HEK293T (cell line): ENCODE measurements at places on chromosomes 16 and 17.

- DNase-seq: no peak
These were observed 157.3 kb downstream of the CDH13 start for GRCh38 chr16:82783933-82784572.

DNA sequence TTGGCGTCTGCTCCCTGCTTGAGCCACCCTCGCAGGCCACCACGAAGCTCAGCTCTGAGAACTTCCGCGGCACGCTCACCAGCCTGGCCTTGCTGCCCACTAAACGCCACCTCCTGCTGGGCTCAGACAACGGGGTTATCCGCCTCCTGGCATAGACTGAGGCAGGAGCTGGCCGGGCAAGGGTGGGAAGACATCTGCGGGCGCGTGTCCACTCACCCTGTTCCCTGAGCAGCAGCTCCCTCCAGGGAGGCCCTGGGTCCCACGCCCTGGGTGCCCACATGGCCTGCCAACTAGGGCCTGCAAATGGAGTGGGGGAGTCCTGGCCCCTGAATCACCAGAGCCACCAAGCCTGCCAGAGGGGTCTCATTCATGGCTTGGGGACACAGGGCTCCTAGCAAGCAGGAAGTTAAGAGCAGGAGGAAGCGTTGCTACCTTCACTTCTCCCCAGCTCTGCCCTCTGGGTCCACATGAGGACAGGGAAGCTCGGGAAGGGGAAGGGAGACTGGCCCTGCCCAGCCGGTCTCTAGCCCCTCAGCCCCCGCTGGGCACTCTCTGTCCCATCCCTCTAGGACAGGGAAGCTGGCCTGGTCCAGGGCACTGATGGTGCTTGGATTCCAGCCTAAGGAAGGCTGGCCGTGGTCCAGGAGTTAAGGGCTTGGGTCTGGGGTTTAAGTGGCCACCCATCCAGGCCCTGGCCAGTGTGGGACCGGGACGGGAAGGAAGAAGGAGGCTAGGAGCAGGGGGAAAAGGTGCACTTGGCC is 5.0 kb upstream of the SERPINF2 start:
- DNase-seq: no peak

GRCh38 chr16:87123356-87124001 is 193.7 kb downstream of the C16orf95 start:
- DNase-seq: no peak

DNA sequence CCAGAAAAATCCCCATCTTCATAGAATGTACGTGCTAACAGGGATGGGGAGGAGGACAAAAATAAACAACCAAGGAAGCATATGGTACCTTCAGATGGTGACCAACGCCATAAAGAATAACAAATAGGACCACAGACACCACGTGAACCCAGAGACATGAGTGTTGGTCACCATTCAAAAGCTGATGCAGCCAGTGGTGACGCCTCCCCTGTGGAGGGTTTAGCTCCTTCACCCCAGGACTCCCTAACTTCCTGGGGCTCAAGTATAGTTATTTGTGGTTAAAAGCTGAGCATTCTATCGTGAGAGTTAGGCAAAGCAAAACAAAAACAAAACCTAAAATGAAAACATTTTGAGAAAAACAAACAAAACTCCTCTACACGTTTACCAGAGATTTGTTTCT is 184.7 kb downstream of the SOX9 start:
- no peak for DNase-seq

GRCh38 chr16:88340755-88341150 is 42.0 kb upstream of the ZNF469 start:
- DNase-seq: no peak

DNA sequence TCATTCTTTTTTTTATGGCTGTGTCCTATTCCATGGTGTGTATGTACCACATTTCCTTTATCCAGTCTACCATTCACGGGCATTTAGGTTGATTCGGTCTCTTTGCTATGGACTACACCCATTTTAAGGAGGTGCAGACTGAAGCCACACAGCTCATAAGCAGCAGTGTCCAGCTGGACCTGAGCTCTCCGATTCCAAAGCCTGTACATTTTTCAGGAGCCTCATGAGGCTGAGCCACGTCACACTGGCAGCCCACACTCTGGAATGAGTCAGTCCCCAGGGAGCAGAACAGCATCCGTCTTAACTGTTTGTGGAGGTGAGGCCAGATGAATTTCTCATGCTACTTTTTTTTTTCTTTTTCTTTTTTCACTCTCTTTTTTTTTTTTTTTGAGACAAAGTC is 116.1 kb downstream of the C16orf95 start:
- no peak for DNase-seq

GRCh38 chr16:72561-73548 is at the start of gene RHBDF1:
Gene RHBDF1 (minus strand): TSS chr16:72631. CDS start chr16:65015, 7,616 bp downstream.
- DNase-seq: peak; percentile 68

- DNase-seq: no peak
These were observed 47.5 kb upstream of the RRN3 start for GRCh38 chr16:15141586-15141985.

GRCh38 chr16:74472010-74472409 is 50.7 kb upstream of the CLEC18B start:
- DNase-seq: no peak

GRCh38 chr16:54679531-54679930 is 251.1 kb upstream of the IRX5 start:
- no peak for DNase-seq

- no peak for DNase-seq
These were observed 27.8 kb upstream of the MGAT5B start for GRCh38 chr17:76840443-76840767.

DNA sequence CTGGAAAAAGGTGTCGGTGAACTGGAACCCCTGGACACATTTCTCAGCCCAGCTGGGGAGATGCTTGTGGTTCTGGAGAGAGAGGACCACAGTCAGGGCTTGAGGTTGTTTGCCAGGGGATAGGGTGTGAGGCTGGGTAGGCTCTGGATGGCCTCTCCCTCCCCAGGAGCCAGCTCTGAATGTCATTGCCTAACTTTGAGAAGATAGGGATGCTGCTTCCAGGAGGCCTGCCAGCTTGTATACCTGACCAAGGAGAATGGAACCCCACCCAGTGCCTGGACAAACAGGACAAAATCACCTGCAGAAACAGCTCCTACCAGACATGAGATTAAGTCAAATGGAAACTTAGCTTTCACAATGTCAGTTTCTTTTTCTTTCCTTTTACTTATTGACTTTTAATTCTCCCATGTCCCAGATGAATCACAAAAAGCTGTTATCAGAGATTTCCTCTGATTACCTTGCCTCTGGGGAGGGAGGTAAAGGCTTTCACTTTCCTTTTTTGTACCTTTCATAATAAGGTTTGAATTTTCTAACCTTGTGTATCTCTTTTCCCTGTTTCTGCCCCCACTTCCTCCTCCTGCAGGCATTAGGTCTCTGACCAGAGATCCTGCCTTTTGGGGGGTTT is 29.8 kb upstream of the PLLP start:
- DNase-seq: no peak

DNA sequence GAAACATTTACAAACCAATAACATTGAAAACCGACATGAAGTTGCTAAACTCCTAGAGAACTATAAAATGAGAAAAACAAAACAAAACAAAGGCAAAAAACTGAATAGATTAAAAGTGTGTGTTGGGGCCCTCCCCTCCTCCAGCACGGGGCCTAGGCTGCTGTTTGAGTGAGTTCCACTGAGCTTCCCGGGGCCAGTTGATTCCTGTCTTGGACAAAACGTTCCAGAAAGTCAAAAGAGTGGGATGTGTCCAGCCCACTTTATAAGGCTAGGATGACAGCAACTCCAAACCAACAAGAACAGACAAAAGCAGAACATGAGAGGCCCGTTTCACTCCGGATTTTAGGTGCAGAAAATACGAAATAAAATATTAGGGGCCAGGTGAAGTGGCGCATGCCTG is 11.6 kb upstream of the CSNK1D start:
- DNase-seq: no peak

DNA sequence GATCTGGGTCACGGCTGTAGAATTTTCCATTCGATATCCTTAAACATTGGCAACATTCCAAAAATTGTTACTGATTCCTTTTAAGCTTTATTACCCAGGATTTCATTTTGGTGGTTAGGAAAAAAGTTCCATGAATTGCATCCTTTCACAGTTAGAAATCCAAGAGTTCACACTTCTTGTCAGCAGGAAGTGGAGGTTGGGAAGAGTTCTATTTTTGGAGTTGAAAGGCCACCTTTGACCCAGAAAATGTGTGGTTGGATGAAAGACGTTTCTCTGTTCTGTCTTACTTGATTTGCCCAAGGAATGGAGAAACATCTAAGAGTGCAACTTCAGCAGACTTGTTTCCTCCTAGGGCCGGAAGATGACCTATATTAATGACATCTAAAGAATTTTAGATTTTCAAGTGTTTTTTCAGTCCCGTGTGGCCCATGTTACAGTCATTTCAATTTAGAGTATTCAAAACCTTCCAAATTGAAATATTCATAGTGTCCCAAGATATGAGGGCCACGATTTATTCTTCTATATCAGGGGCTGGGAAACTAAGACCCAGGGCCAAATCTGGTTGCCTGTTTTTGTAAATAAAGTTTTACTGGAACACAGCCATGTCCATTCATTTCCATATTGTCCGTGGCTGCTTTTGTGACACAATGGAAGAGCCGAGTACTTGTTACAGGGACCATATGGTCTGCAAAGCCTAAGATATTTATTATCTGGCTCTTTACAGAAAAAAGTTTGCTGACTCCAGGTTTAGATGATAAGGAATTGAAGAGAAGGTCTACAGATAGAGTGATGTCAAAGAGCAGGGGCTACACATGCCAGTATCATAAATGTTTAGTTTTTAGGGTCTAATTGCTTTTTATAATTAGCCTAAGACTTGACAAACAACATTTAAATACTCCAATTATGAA is 50.2 kb downstream of the CDK5R1 start:
- no peak for DNase-seq
